ENCODE measurements at places on chromosomes 3 and 15. TPM values are rescaled to one million over a fixed set of nuclear protein-coding genes. Genes with fewer than 3 reads are reported as not detected.

DNA sequence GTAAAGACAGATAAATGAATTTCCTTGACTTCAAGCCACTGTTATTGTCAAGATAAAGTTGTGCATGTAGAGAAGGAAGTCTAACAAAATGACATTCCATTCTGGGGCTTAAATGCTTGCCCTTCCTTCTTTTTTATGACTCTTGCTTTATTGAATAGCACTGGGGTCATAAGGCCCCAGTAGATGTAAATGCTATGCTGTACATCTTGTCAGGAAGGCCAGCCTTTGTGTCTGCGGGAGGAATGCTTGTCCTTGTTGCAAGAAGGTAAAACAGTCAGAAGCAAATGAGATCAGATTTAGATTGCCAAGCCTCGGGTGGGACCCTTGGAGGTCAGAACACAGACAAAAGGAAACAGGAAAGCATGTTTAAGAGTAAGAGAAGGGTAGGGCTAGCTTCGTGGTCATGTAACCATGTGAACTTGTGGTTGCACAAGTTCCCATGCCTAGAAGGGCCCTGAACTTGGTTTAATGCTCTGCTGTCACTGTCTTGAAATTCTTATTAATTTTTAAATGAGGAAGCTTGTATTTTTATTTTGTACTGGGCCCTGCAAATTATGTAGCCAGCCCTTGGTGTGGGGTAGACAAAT is 81.5 kb downstream of the PPM1L start:
- no peak for DNase-seq

DNA sequence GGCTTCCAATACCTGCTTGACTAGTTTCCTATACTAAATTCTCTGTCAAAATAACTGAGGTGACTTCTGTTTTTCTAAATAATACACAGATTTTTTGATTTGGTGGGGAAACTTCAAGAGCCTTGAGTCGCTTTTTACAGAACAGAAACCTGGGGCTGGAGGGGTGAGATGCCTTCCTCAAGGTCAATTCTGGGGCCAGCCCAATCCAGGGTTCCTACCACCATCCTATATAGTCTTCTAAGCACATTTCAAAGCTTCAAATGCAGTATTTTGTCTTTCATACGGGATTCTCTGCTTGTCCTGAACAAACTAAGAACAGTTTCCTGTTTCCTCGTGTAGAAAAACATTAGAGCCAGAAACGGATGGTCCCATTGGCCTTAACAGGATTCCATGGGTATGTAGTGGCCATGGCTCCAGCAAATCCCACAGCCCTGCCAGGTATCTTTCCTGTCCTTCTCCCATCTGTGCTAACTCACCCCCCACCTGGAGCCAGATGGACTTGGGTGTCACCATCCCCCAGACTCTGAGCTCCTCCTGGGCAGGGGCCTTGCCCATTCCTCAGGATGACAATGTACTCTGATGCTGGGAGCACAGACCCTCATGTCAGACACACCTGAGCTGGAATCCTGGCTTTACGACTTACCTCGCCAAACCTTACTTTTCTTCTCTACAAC is 146.9 kb downstream of the KLF13 start:
- peak; percentile 32 for DNase-seq

DNA sequence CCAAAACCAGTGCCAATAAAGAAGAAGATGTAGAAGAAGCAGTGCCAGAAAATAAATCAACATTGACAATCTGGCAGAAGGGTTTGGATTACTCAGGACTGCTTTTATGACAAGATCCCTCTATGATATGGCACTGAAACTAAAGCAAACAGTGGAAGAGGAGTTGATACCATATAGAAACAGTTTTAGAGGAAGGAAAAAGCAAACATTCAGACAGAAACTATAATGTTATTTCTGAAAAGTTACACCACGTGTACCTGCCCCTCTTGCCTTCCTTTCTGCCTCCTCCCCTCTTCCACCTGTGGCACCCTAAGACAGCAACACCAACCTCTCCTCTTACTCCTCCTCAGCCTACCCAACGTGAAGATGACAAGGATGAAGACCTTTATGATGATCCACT is 63.0 kb downstream of the SFMBT1 start:
- DNase-seq = no peak

DNA sequence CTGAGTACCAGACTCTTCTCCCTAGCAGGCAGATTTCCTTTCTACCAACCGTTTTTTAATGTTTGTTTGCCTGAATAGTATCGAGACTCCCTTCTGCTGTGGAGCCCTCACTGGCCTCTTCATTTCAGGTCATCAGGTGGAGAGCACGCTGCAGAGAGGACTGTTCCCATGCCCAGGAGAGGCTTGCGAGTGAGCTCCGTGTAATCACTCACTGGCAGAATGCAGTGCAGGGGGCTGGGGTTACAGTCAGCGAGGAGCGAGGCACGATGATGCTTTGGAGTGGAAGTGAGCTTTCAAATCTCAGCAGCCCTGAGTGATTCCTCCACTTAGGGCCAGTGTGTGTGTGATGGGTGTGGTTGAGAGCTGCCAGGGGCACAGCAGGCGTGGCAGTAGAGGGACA is 385.2 kb downstream of the SHQ1 start:
- no peak for DNase-seq

DNA sequence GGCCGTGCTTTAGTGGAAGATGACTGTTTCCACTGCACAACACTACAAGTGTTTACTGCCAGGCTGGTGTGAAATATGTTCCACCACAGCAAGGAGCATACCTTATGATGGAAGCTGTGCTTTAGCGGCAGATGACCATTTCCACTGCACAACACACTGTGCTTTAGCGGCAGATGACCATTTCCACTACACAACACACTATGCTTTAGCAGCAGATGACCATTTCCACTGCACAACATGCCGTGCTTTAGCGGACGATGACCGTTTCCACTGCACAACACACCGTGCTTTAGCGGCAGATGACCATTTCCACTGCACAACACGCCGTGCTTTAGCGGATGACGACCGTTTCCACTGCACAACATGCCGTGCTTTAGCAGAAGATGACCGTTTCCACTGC is 2.8 kb downstream of the ZNF717 start:
- DNase-seq = no peak

DNA sequence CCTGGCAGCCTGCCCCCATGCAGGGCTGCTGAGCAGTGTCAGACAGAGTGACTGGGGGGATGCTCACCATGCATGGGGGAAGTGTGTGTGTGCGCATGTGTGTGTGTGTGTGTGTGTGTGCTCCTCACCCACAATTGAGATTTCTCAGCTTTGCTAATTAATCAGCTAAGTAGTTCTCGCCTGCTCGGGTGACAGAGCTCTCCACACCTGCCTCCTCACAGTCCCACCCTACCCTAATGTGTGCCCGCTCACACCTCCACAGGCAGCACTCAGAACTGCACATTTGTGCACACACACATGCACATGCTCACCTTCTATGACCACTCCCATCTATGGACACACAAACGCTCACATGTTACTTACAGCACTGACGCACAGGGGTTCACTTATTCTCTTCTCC is 37.3 kb downstream of the CACNA2D2 start:
- DNase-seq = no peak

GRCh38 chr15:39130556-39131379 is 450.1 kb upstream of the THBS1 start:
- DNase-seq = no peak

The BCL2A1 gene
- total RNA-seq = 0.83 TPM

DNA sequence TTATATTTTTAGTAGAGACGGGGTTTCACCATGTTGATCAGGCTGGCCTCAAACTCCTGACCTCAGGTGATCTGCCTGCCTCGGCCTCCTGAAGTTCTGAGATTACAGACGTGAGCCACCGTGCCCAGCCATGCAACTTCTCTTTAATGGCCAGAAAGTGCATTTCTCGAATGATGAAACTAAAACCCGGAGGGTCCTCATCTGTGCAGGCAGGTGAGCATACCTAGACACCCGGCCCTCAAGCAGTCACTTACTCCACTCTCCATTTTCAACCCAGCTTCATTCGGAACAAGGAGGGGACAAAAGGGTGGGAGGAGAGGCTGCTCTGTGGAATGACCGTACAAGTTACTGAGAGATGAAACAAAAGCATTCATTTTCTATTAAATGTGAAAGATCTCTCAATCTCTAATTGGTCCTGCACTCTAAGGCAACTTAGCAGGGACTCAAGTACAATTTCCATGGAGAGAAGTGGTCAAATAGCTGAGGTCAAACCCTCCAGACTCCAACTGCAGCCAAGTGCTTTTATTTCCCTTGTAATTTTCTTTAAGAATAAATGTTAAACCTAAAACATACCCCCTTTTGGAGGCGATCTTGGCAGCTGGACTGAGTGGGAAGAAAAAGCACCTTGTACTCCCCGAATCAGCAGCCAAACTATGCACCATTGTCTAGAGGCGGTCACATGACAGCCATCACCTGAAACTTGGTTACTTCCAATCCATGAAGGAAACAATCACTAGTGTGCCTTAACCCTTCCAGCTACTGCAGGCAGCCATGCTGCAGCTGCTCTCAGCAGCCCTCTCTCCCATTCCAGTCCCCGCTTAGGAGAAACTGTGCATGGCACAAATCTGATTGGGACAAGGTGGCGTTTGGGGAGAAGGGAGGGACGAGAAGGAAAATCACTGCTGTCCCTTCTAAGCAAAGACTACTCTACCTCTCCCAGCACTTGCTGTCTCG is 62.2 kb downstream of the VGLL4 start:
- no peak for DNase-seq

The PLSCR2 gene
- total RNA-seq = 2.6 TPM

GRCh38 chr3:150410311-150411105 is 2.4 kb downstream of the TSC22D2 start:
- peak; percentile 53 for DNase-seq

The ROBO2 gene
- total RNA-seq = 0.39 TPM

GRCh38 chr3:27220166-27220565 is 149.0 kb downstream of the NEK10 start:
- no peak for DNase-seq

DNA sequence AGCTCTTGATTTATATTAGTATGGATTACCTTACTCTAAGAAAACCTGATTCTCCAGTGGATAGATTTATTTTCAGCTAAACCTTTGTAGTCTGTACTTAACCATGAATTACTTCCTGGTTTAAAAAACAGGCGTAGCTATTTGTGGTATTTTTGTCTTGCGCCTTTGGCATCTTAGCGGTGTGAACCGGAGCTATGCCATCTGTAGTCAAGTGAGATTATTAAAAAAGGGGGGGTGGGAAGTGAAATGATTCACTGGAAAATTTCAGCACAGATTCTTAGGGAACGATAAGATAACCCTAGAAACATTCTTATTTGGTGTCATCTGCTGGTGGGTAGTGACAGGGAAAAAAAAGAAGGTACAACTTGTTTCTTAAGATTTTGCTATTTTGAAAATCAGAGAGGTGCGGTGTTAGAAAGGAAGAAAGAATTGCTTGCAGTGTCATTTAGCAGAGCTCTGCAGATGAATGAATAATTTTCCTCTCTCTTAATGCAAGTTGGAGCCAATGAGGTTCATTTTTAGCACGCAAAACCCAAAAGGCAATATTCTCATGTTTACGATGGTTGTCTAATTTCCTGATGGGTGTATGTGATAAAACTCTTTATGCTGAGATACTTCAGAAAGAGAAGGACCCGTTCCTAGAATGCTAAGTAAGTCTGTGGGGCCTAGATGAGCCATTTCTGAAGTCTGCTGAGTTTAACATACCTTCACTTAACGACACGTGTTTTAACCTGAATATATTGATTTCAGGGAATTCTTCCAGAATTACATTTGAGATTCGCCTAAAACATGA is 44.0 kb downstream of the PSMD6 start:
- DNase-seq = no peak

DNA sequence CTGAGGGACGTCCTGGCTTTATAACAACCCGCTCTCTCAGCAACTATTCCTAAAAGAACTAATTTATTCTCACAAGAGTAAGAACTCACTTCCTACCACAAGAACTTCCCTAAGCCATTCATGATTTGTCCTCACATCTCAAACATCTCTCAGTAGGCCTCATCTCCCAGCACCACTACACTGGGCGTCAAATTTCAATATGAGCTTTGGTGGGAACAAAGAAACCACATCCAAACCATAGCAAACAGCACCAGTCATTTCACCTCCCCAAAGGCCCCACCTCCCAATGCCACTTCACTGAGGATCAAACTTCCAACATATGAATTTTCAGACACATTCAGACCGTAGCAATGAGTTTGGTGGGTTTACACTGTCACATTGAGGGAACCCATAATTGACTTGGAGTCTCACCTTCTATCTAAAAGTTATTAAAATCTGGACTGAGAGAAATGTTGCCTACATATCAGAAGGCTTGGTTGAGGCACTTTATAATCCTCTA is 116.4 kb upstream of the AGBL1 start:
- no peak for DNase-seq

Measured in ureter (tissue), 1 donor.